ENCODE measurements at places on chromosomes 12 and 14. TPM values are rescaled to one million over a fixed set of nuclear protein-coding genes. Genes with fewer than 3 reads are reported as not detected.

GRCh38 chr12:49950273-49951251 lies at the start of gene AQP2:
AQP2 (plus strand) TSS chr12:49950737; CDS start chr12:49950831, 94 bp downstream.
- DNase-seq, result no peak

- DNase-seq, result no peak
Observed at GRCh38 chr12:112199136-112199535, 73.8 kb downstream of the TRAFD1 start.

- DNase-seq, result no peak
Observed at GRCh38 chr12:64097366-64098105, 124.6 kb downstream of the KICS2 start.

- DNase-seq, result no peak
Observed at GRCh38 chr14:22523283-22523682, 65.7 kb downstream of the DAD1 start.

GRCh38 chr14:36085861-36086260 lies 90.7 kb downstream of the PTCSC3 start:
- no peak for DNase-seq

- no peak for DNase-seq
Observed at GRCh38 chr12:80857311-80857710, 80.4 kb downstream of the LIN7A start.

GRCh38 chr12:31950088-31950487 lies 9.1 kb upstream of the RESF1 start:
- no peak for DNase-seq

- DNase-seq, result no peak
Observed at GRCh38 chr12:13668880-13669279, 312.5 kb downstream of the GRIN2B start.

- no peak for DNase-seq
Observed at GRCh38 chr14:75984674-75985073, 889 bp upstream of the IFT43 start.

GRCh38 chr14:40229676-40230075 lies 797.4 kb upstream of the FBXO33 start:
- DNase-seq, result no peak

- DNase-seq, result no peak
Observed at GRCh38 chr14:31096255-31096654, 70.1 kb upstream of the STRN3 start.

- peak; percentile 37 for DNase-seq
Observed at GRCh38 chr12:131209082-131210070, 255.7 kb downstream of the ADGRD1 start.

- DNase-seq, result no peak
Observed at GRCh38 chr12:4011597-4011996, 138.4 kb upstream of the PARP11 start.

DNA sequence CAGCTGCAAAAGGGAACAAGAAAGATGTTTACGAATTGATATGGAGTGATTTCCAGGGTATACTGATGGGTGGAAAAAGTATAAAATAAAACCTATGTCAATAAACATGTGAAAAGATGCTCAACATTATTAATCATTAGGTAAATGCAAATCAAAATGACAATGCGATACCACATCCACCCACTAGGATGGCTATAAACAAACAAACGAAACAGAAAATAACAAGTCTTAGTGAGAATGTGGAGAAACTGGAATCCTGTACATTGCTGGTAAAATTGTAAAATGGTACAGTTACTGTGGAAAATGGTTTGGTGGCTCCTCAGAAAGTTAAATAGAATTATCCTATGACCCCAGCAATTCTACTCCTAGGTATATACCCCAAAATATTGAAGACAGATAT lies 9.5 kb upstream of the BEST3 start:
- no peak for DNase-seq

DNA sequence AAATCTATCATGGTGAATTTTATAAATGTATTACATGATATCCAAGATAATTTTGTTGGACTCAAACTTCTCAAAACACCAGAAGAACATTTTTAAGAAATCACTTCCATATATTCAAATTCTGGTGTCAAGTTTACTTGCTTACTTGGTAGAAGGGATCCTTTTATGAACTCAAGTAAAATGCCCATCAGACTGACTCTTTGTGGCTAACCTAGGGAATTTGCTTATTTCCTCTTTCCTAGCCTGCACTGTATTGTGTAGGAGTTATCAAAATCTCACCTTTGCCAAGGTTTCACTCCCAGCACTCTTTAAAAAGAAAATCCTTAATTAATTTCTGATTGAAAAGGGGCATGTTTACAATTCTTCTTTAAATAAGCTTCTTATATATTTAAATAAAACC lies 196.5 kb downstream of the DUSP6 start:
- no peak for DNase-seq

DNA sequence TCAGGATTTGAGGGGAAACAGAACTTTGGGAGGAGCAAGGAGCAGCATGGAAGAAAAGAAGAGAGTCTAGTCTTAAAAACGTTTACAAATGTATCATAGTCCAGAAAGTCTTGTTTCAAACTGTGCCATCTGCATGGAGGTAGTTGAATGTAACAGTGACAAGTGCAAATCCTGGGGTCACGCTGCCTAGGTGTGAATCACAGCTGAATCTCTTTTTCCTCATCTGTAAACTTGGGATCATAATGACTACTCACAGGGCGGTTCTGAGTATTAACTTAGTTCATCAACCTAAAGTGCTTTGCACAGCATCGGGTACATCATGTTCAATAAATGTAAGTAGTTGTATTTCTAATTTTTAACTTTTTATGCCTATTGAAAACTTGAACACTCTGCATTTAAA lies 208.5 kb downstream of the CHST11 start:
- DNase-seq, result peak; percentile 67

GRCh38 chr14:88505621-88506020 lies 49.2 kb downstream of the PTPN21 start:
- no peak for DNase-seq

GRCh38 chr14:94850309-94851211 lies 80.6 kb upstream of the GSC start:
- DNase-seq, result no peak

DNA sequence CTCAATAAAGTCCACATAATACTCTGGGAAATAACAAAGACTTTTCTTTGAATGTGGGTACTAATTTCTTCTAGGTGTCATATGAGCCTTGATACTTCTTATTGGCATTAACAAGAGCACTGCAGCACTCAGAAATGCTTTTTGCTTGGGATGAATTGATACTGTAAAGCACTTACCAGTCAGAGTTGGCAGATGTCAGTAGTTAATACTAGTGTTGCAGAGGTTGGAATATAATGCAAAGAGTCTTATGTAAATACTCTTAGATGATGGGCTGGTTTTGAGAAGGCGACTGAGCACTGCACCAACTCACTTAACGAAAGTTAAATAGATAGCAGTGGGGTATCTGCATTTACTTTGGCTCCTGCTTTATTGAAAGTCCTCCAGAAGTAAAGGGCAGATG lies 25.6 kb upstream of the MBIP start:
- no peak for DNase-seq

GRCh38 chr14:104766863-104767633 lies 14.1 kb downstream of the SIVA1 start:
- DNase-seq, result no peak

DNA sequence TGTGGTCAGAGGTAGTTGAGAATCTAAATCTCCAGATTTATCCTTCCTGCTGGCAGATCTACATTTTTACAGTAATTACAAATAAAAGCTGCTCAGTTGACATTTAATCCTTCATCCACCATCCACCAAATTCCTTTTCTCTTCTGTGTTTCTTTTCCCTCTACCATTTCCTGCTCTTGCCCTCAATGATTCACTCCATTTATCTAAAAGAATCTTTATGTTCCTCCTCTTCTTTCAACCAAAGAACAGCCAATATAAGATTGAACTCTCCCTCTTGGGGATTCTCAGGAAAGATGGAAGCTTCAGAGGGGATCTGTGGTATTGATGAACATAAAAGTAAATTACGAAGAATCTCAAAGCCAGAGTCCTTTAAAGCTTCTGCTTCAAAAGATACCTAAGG lies 4.4 kb downstream of the MAP4K5 start:
- no peak for DNase-seq

GRCh38 chr12:46470036-46470627 lies 97.6 kb upstream of the SLC38A2 start:
- peak; percentile 53 for DNase-seq

DNA sequence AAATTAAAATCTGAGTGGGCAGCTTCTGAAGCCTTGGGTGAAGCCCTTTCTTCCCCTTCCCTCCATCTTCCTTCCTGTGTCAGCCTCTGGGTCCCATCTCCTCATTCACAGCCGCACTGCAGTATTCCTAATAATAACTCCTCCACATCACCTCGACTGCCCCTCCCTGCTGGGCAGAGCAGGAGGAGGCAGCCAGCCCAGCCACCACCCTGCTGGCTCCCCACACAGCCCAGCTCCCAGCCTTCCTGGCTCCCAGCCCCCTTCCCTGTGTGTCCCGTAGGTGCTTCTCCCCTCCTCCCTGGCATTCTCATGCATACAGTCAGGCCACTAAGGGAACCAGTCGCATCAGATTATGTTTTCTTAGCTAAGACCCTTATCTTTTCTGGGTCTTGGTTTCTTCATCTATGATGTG lies 3.7 kb downstream of the IFFO1 start:
- no peak for DNase-seq

- no peak for DNase-seq
Observed at GRCh38 chr12:1573960-1574864, 20.2 kb downstream of the FBXL14 start.

- no peak for DNase-seq
Observed at GRCh38 chr14:35631071-35631805, 97.3 kb downstream of the INSM2 start.

DNA sequence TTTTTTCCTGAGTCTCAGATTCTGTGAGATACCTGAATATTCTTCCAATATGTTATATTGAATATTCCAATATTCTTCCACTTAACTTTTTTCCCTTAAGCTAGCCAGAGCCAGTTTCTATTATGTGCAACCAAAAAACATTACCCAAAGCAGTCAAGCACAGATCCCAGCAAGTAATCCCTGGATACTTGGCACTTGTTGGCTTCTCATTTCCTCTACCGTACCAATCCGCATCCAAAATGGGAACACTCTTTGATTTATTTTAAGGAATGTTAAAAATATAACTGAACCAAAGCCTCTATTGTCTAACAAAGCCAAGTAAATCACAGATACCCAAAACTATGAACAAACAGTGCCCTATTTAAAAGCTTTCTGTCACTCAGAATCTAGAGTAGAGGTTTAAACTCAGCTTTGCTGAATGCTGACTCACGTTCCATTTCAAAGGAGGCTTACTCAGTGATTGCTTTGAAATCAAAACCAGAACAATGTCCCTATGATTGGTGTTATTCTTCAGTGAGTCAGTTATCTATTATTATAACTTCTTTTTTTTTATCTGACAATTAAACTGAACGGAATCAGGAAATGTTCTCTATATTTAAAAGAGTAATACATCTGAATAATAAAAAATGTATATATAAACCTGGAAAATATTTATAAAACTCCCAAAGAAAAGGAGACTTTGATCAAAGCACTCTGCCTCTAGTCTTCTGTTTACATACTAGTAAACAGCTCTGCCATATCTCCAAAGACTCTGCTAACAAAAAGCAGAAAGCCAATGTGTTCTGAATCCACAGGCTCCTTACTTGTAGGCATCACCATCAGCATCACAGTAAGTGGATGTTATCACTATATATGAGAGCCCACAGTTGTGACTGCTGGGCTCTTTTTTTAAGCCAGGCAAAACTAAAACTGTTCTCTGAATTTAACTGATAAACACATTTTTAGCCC lies 360.8 kb downstream of the CCDC91 start:
- DNase-seq, result no peak

GRCh38 chr12:71208053-71208685 lies 50.4 kb upstream of the TSPAN8 start:
- no peak for DNase-seq

DNA sequence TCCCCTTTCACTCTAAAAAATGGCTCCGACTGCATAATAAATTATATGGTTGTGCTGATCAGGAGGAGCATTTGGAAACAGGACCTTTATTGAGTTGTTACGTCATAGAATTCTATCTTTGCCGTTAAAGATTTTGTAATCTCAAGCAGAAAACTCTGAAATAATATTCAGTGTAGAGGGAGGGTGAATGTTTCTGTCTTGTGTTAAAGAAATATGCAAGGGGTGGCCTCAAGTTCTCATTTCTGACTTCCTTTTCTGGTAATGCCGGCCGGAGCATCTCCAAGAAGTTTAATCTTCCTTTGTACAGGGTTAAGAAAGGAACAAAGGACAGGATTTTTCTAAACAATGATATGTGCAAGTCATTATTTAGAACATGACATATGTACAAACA lies 165.1 kb downstream of the SLC38A4 start:
- no peak for DNase-seq

DNA sequence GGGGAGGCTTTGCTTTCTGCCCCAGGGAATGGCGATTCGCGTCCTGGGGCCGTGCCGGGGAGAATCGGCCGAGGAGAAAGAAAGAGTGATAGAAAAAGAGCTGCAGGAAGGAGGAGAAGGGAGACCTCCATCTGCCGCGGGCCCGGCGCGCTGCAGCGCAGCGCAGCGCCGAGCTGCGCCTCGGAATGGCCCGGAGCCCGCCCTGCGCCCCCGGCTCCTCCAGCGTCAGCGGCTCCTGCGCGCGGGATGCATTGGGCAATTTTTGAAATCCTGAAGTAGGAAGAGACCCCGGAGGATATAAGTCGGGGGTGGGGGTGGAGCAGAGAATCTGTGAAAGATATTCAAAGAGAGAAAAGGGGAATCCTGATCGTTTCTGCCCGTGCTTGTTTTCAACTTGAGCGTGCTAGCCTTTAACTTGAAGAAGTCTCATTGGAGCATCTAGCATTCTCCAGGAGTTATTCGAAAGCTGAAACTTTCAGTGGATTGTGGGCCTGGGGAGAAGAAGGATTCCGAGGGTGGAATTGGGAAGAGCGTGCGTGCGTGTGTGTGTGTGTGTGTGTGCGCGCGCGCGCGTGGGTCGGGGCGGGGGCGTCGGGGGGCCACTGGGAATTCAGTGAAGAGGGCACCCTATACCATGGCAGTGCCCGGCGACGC lies 441 bp downstream of the PDE3A start:
- no peak for DNase-seq

DNA sequence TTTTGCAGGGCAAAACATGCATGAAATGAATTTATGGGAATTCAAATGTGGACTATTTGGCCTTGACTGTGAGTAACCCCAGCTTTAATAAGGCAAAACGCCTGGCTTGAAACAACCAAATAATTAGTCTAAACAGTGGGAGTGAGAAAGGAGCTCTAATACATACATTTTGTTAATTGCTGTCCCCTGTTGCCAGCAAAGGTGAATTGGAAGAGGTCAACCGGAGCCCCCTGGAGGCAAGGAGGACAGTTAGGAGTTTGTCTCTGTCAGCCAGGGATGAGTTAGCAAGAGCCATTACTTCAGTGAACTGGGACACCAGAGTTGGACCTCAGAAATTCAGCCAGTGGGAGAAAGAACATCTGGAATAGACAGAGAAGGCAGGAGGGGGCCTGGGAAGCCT lies 17.4 kb downstream of the KRT76 start:
- DNase-seq, result no peak

- peak; percentile 76 for DNase-seq
Observed at GRCh38 chr12:106301611-106302321, 767 bp upstream of the TCP11L2 start.

The RNASE2 gene
- total RNA-seq, result not detected

The KRT77 gene
- total RNA-seq, result not detected

The RASAL1 gene
- 4.4 TPM for total RNA-seq

The SLCO1A2 gene
- total RNA-seq, result not detected

The ACACB gene
- total RNA-seq, result 12.7 TPM

The MSI1 gene
- total RNA-seq, result 1.5 TPM

The TAS2R46 gene
- 0.55 TPM for total RNA-seq

The GPRC5D gene
- total RNA-seq, result 0.46 TPM

The GLIPR1L1 gene
- not detected for total RNA-seq

The PRPH gene
- not detected for total RNA-seq

The PYGL gene
- 1.2 TPM for total RNA-seq

The EIF2S3B gene
- 2.3 TPM for total RNA-seq

The WNT5B gene
- not detected for total RNA-seq

The KLHDC1 gene
- total RNA-seq, result 1.4 TPM

The LHX5 gene
- not detected for total RNA-seq

The ASB2 gene
- total RNA-seq, result 40.6 TPM
